ENCODE measurements at places on chromosomes 2 and 18.
A peak's percentile ranks its signal among the peaks of the same experiment; 100 is the strongest.

GRCh38 chr18:11849841-11850634, 1.2 kb upstream of the CHMP1B start:
- DNase-seq = peak; percentile 71

DNA sequence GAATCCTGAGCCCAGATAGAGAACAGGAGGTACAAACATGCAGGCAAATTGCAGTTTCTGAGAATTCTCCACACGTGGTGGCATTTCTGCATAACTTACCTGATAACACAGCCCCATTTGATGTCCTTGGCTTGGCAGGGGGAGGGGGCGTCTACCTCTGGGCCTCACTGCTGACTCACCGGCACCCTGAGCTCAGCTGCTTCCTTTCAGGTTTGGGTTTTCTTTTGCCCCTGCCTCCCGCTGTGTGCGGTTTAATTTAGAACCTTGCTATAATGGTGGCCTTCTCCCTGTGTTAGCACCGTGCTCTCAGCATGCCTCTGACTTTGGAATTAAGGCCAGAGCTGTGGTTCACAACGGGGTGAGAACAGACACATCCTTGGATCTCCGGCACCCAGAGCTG, 4.4 kb downstream of the CTIF start:
- DNase-seq = peak; percentile 36

DNA sequence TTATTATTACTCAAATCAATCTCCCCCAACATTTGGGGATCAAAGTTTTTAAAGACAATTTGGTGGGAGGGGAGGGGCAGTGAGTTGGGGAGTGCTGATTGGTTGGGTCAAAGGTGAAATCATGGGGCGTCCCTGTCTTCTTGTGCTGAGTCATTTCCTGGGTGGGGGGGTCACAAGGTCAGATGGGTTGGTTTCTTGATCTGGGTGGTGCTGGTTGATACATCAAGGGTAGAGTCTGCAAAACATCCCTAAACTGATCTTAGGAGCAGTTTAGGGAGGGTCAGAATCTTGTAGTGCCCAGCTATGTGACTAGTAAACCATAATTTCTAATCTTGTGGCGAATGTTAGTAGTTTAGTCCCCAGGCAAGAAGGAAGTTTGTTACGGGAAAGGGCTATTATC, 67.4 kb downstream of the MOGAT1 start:
- peak; percentile 16 for DNase-seq

GRCh38 chr2:64819774-64820688, 166.3 kb upstream of the SERTAD2 start:
- DNase-seq = no peak

GRCh38 chr2:196993617-196994016, 67.1 kb upstream of the PGAP1 start:
- DNase-seq = no peak

DNA sequence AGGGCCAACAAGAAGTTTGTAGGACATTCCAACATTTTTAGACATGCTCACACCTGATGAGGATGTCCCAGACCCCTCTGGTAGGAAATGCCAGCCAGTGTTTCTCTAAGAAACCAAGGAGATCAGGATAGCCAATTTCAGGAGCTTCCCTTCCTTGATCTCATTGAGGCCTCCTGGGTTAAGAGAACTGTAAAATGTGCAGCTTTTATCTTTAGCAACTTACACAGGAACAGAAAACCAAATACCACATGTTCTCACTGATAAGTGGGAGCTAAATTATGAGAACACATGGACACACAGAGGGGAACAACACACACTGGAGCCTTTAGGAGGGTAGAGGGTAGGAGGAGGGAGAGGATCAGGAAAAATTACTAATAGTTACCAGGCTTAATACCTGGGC, 99.6 kb upstream of the MAP2 start:
- peak; percentile 60 for DNase-seq

- DNase-seq = no peak
These were observed 42.0 kb downstream of the CTNNA2 start for GRCh38 chr2:79554899-79555298.

GRCh38 chr2:170323743-170324142, 145.8 kb downstream of the MYO3B start:
- no peak for DNase-seq

GRCh38 chr2:204869132-204869823, 324.0 kb downstream of the PARD3B start:
- no peak for DNase-seq

- DNase-seq = no peak
These were observed 78.3 kb downstream of the RNF144A start for GRCh38 chr2:6995391-6996097.

GRCh38 chr2:233079953-233080835, 20.1 kb downstream of the INPP5D start:
- DNase-seq = no peak

GRCh38 chr2:9238591-9239326, 32.1 kb downstream of the ASAP2 start:
- DNase-seq = peak; percentile 14

GRCh38 chr2:59733970-59734369, 819.5 kb downstream of the BCL11A start:
- no peak for DNase-seq

GRCh38 chr18:8380006-8380405, 229.2 kb upstream of the RAB12 start:
- DNase-seq = no peak

DNA sequence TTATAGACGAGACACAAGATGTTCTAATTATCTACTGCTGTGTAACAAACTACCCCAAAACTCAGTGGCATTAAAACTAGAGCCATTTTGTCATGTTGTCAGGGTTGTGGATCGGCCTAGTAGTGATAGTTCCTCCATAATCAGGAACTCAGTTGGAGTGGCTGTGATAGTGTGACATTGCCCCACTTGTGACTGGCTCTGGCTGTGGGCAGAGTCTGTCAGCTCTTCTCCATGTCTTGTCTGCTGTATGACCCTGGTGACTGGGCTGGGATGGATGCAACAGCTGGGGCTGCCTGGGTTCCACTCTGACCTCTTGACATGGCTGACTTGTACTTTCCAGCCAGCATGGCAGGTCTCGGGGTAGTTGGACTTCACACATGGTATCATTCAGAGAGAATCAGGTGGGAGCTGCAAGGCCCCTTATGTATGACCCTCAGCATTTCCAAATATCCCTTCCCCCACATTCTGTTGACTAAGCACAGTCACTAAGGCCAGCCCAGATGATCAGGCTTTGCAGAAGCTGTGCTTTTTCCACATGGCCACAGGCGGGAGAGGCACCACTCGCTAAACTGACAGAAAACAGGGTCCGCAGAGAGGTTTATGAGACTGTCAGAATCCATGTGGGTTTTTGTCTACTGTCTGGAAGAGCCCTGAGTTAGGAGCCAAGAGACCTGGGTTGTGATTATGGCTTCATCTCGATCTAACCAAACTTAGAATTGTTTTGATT, 50.3 kb downstream of the SETBP1 start:
- no peak for DNase-seq

- no peak for DNase-seq
These were observed 1.8 kb downstream of the CHRNA1 start for GRCh38 chr2:174762464-174762863.

DNA sequence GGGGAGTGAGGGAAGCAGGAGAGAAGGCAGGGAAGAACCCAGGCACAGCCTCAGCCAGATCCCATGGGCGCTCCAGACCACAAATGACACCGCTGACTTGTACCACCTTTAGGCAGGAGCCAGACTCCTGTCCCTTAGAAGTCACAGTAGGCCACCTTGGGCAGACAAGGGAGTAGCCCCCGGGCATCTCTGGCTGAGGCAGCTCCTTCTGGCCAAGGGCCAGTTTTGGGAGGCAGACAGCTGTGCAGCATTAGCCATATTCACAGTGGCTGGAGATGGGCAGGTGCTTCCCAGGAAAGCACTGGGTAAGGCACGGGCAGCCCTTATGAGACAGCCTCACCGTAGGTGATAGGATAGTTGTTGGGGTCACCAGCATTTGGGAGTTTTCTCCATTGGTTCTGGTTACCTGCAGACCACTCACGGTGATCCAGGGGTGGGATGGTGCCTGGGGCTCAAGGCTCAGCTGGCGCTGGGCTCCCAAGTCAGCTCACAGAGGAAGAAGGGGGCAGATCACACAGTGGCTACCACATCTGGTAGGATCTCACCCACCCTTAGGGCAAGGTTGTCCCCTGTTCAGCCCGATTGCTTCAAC, 2.1 kb downstream of the ASTL start:
- DNase-seq = no peak
